CD4-positive, alpha-beta T cell treated with Interleukin-1 beta for 1 hour (primary cell): ENCODE measurements at places on chromosomes 3 and 15.

DNA sequence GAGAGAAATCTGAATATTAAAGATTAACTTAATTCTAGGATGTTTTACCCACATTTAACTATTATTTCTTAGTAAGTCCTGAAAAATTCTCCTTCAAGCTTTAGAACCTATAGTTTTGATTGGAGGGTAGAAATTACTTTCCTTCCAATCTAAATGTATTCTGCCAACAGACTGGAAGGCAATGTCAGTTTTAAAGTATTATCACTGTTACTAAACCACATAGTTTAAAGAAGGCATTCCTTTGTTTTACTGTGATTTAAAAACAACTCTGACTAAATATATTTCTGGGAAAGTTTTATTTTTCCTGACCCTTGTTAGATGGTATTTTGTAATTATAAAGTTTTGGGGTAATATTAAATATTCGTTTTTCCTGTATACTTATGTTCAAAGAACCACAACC lies 382.5 kb downstream of the TBC1D5 start:
- no peak for DNase-seq

DNA sequence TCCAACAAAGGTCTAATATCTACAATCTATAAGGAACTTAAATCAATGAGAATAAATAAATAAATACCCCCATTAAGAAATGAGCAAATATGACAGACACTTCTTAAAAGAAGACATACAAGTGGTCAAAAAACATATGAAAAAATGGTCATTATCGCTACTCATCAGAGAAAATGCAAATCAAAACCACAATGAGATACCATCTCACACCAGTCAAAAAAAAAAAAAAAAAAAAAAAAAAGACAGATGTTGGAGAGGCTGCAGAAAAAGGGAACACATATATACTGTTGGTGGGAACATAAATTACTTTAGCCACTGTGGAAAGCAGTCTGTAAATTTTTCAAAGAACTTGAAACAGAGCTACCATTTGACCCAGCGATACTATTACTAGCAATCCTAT lies 31.6 kb upstream of the OR5H6 start:
- no peak for DNase-seq

GRCh38 chr3:166425900-166426611 lies 588.8 kb upstream of the BCHE start:
- no peak for DNase-seq

- no peak for DNase-seq
These were observed 212.4 kb upstream of the ARL6 start for GRCh38 chr3:97552186-97552585.

- DNase-seq = no peak
These were observed 73.5 kb downstream of the PPM1L start for GRCh38 chr3:160829486-160830009.

DNA sequence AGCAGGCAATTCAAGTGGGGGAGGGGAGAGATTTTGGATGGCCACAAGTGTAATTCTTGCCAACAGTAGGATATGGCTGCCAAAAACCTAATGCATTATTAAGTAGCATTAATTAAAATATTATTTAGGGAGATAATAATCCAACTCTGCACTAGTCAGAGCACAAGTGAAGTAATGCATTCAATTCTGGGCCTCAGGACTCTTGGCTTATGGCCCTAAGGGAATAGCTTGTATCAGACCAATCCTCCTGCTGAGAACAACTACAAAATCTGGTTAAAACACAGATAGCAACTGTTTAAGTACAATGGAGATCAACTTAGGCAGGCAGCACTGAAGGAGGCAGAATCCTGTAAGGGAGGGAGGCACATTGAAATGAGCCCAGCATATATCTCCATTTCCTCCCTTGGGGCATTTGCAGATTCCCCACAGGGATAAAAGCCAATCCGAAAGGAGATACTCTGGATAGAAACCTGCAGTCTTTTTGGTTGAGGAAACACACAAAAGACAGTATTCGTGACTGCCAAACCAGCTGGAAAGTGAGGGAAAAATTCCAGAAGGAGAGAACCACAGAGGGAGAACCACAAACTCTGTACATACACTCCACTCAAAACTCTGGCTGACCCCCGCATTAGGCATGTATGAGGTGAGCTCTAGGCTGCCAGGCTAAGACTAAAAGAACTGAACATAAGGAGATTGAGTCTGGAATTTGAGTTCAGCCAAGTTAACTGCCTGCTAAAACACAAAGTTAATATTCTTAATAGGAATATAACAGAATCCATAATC lies 57.4 kb downstream of the ETFA start:
- DNase-seq = no peak

DNA sequence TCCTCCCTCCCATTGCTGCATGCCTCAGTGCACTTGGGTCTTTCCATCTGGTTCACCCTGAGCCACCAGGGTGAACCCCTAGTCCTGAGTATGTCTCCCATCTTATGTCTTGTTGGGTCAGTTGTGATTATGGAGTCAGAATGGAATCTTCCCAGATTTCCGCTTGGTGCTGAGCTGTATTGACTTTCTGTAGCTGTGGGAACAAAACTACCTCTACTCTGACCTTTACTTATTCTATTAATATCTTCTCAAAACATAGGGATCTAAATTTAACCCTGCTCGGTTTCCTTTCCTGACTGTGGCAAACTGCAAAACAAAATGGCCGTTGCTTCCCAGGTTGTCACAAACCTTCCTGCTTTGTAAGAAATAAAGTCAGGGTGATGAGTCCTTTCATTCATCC lies 295.8 kb upstream of the LYSMD4 start:
- DNase-seq = no peak

- no peak for DNase-seq
These were observed 185.4 kb upstream of the EPHA3 start for GRCh38 chr3:88921986-88922385.

DNA sequence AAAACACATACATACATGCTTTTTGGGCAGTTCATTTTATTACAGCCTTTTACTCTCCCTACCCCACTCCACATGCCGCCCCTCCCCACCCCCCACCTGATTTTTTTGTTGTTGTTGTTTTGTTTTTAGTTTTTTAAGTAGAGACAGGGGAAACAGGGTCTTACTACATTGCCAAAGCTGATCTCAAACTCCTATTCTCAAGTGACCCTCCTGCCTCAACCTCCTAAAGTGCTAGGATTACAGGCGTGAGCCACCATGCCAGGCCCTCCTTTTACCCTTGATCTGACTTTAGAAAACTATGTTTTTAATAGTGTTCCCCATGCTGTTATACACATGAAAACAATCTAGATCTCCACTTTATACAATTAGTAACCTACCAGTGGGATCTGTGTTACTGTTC lies 14.8 kb downstream of the PDE12 start:
- DNase-seq = no peak

- no peak for DNase-seq
These were observed 32.9 kb downstream of the GPR176 start for GRCh38 chr15:39887211-39887610.

GRCh38 chr3:197023241-197023997 lies 6.2 kb downstream of the MELTF start:
- no peak for DNase-seq

DNA sequence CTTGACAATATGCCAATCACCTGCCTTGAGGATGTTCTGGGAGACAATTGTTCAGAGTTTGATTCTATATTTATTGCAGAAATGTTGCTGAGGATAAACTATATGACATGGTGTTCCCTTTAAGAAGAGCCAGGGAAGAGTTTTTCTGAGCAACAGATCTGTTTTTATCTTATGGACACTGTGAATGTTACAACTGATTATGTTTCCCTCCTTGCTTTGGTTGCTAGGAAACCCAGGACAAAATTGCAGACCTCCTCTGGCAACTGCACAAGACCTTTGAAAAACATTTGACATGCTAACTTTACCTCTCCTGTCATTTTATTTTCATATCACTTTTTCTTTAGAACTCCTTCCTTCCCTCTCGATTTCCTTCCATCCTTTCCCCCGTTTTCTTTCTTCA lies 8.2 kb upstream of the TM6SF1 start:
- no peak for DNase-seq

GRCh38 chr15:25707656-25708365 lies 155.3 kb downstream of the ATP10A start:
- no peak for DNase-seq

GRCh38 chr3:188383748-188384147 lies 229.8 kb downstream of the LPP start:
- DNase-seq = no peak

- peak; percentile 36 for DNase-seq
These were observed 5.1 kb upstream of the KLHL6 start for GRCh38 chr3:183560607-183561006.

- no peak for DNase-seq
These were observed 50.9 kb upstream of the NPHP3 start for GRCh38 chr3:132773071-132773619.

DNA sequence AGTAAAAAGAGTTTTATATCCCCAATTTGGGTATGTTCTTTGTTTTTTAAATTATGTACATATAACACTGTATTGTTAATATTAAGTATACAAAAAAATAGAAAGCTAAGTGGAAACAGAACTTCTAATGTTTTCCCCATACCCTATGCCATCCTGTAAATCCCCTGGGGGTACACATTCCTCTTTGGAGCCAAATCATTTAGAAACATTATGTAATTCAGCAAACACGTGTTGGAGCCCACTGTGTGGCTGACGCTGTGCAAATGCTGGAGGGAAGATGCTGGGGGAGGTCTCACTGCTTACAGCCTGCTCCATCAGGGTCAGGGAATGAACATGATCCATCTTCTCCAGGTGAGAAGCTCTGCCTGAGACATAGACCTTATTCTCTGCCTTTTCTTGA lies 52.8 kb downstream of the CRTC3 start:
- DNase-seq = no peak

GRCh38 chr15:76335307-76336253 lies 993 bp upstream of the ISL2 start:
- DNase-seq = peak; percentile 33

DNA sequence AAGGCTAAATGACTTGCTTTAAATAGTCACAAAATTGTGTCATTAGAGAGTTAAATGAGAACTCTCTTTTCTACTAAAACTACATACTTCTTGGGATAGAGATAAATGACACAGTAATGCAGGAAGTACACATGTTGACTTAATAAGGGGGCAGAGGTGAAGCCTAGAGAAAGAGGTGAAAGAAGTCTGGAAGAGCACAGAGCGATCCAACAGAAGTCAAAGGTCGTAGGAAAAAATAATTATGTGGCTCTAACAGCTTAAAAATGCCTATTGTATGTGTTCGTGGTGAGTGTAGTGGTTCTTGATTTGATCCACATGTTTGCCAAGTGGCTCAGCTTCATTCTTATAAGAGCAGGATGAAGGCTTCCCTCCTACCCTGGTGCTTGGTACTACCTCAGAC lies 61.7 kb downstream of the TMEM212 start:
- no peak for DNase-seq

DNA sequence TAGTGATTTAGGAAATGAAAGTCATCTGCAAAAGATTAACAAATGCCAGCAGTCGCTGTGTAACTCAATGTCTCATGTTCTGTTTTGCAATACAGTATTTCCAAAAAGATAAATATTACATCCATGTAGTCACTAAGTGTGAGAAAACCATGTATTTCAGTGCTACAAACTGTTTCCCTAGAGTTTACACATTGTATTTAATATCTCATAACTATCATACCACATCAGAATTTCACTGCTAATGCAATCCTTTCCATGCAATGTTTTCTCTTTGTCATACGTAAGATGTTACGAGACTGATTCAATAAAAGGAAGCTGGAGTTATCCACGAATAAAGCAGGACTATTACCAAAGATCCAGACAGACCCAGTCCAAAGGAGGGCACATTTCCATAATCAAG lies 269.4 kb downstream of the GBE1 start:
- DNase-seq = no peak

DNA sequence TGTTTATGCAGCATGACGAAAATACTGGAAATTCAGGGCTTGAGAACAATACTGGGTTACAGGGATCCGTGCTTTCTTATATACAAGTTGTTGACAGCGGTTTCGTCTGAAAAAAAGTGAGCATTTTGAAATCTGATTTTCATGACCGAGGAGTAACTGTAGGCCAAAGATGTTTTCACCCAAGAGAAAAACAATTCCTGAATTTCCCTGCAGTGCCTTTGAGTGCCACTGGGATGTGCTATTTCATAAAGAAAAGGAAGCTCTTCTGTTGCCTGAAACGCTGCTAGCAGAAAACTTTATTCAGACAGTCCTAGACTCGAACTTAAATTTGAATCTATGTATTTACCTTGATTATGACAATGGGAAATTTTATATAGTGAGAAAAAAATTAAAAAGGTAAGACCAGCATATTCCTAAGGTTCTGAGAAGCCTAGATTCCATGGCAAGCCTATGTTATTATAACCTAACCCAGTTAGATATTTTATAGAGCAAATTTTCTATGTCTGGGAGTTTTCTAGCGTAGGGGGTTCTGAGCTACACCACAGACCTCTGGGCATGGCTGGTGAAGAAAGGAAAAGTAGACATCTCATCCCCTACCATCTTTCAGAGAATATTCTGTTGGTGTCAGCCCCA lies 30.2 kb downstream of the KCNAB1 start:
- peak; percentile 19 for DNase-seq

DNA sequence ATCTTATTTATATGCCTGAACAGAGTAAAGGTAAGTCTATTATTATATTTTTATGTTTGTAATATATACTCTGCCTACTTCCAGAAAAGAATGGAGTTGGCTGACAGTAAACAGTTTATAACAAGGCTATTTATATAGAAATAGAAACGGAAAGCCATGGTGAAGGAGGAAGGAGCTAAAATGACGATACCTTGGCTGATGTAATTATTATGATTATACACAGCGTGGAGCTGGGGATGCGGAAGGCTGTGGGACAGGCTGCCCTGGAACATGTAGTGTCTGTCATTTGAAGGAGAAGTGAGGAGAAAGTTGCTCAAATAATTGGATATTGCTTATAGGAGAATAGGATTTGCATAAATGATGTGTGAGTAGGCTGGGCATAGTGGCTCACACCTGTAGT lies 37.8 kb downstream of the CEMIP start:
- no peak for DNase-seq

DNA sequence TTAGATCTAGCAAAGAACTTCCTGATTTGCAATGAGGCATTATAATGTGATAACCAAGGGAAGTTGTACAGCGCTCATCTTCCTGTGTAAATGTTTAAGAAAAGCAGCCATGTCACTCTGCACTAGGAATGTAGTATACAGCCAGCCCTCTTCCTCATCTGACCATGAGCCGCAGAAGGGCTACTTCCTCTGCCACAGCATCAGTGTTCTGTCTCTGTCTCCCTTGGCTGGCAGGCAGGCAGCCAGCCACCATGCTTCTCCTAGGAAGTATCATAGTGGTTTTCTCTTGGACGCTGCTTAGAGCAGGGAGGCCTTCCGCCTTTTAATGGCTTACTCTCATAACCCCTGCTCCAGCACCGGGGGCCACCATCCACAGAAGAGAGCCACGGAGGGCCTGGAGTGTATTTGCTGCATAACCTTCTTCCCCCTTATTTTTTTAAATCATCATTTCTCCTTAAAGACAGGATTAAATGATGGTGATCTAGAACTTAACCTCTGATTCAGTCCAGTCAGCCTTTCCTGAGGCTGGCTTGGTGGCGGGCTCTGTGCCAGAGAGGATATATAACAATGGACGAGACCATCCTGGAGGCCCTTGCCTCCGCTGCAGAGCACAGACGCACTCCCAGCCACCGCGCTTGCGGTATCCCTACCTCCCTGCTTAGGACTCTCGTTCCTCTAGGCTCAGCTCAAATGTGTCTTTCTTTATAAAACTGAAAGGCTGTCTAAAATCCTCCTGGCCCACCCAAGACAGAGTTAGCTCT lies 57.3 kb upstream of the PLXNA1 start:
- DNase-seq = peak; percentile 45
